Endothelial cell of umbilical vein (primary cell): ENCODE measurements at places on chromosomes 1 and 21.

DNA sequence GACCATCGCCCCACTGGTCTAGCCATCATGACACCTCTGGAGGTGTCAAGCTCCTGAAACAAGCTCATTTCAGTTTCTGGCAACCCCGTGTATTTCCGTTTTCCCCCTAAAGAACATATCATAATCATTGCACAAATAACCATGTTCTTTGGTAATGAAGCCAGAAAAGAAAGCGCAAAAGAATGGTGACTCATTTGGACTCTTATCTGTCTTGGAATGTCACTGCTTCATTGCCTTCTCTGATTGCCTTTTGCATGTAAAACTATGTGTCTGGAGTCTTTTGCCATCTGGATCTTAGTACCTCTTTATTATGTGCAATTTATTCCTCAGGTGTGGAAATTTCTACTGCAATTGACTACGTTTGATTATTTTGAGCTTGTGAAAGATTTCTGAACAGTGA, 110.5 kb downstream of the COLGALT2 start:
- DNase-seq = no peak

DNA sequence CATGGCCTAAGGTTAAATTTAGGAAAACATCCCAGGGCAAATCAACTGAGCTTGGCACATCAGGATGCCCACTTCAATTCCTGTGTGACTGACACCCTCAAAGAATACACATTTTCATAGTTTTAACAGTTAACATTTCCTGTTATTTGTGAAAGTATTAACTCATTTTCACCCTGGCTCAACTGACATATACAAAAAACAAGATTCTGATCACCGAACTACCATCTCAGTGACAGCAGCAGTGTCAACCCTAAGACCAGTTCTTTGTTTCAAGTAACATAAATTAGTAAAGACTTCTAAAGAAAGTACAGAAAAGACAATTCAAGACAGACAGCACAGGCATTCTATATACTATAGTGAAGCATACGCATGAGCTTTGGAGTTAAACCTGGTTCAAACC, 69.0 kb upstream of the SDC3 start:
- no peak for DNase-seq

- DNase-seq = no peak
These were observed 49.8 kb downstream of the CDKN2C start for GRCh38 chr1:51019811-51020210.

DNA sequence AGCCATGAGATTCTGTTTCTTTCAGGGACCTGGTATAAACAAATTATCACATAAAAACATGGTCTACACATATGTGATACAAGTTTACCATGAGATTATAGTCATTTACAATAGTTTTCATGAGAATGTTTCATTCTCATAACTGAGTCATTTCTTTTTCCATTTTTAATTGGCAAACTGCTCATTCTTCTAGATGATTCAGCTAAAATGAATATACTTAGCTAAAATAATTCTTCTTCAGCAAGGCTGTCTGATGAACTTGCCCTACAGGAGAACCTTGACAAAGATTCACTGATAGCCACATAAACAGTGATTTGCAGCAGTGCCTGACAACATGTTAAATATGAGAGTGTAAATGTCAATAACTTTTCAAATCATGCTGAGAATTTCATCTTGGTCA, 253.2 kb downstream of the FMN2 start:
- DNase-seq = no peak

GRCh38 chr1:183191833-183192232, 5.8 kb downstream of the LAMC2 start:
- peak; percentile 35 for DNase-seq

DNA sequence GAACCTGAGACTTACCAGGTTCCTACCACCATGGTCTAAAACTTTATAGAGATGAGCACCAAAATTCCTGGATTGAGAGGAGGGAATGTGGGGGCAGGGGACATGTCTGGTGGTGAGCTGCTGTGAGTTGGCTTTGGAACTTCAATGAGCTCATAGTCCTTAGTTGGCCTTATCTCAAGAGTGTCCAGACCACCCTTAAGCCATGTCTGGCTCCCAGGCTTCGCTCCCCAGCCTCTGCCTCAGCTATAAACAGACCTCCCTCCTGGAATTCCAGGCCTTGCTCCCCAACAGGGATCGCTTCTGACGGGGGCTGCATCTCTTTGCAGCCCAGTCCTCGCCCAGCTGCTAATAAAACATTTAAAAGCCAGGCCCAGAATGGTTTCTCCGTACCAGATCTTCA, 19.5 kb downstream of the ATF3 start:
- DNase-seq = no peak

DNA sequence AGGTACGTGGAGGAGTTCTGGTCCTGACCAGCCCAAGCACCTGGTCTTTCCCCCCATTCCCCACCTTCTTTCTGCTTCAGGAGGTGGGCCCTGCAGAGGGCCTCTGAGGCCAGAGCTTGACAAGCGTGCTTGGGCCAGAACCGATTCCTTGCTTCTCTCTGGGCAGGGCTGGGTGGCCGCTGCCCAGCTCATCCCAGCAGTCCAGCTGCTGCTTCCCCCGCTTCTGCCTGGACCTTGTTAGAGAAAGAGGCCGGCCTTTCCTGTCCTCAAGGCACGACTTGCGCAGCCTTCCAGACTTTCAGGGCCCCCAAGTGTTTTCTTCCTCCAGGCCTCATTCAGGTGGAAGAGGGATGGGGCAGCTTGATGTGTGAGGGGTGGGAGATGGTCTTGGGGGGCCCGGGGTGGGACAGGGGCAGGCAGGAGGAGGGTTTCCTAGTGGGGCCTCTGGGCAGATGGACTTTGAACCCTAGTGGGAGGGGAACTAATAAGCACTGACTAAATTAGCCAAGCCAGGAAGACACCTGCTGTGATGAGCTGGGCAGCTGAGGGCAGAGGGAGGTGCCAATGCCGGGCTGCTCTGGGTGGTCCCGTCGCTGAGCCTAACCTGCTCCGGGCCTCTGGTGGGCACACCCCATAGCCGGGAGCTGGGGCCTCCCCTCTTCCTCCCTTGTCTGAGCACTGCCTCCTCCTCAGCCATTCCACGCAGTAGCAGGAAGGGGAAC, 36.5 kb downstream of the ARHGEF10L start:
- DNase-seq = no peak

DNA sequence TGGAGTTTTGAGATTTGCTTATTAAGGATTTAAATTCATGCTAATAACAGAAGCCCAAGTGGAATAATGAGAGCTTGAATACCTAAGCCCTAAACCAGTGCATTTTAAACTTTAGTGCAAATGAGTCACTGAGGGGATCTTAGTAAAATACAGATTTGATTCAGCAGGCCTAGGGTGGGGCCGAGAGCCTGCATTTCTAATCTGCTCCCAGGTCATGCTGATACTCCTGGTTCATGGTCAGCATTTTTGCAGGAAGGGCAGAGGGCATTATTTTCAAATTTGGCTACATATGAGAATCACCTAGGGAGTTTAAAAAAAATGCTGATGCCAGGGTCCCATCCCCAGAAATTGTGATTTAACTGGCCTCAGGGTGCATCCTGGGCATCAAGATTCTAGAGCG, 39.3 kb downstream of the DNTTIP2 start:
- no peak for DNase-seq

DNA sequence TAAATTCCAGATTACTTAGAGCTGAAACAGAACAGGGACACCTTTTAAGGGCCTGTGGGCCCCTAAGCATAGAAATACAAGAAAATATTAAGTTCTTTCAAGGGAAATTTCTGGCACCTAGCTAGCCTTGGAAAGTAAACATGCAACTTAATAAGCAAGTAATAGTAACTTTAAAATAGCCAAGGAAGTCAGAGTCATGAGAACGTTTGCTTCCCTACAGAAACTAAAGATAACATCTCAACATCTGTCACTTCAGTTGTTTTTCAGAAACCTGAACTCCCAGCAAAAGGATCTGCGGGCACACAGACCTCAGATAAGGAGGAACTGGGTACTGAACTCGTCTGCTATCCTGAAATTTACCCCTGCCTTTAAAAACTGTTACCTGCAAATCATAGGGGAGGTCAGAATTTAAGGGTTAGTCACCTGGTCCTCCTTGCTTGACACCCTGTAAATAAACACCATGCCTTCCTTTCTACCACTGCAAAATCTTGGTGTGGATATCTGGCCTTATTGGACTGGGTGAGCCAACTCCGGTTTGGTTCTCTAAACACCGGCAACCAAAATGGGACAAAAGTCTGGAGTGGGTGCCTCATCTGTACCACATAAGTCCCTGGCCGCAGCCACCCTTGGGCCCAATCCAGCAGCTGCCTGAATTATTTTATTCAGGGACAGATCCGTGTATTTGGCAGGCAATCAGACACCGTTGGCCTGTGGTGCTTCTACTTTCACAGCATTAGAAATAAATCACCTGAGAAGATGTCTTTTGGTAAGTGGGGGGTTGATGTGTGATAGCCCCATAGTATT, 27.9 kb downstream of the NRDC start:
- DNase-seq = peak; percentile 44

- DNase-seq = no peak
These were observed 272.7 kb downstream of the TRABD2B start for GRCh38 chr1:47724432-47724999.

GRCh38 chr1:21926814-21927532, 10.1 kb downstream of the HSPG2 start:
- peak; percentile 38 for DNase-seq

DNA sequence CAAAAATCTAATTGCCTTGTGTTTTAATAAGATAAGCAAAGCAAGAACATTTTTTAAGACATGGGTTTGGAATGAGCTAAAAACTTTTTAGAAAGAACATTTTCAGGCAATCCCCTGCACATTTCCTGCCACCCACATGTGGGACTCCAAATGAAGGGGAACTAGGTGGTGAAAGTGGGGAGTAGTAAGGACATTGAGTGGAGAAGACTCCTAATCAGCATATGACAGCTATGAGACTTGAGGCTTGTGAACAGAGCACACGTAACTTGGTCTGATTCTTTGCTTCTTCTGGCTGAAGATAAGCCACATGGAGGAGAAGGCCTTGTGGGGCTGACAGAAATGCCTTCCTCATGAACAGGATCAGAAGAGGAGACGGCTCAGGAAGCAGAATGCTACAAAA, 50.3 kb downstream of the FCER1A start:
- DNase-seq = no peak

DNA sequence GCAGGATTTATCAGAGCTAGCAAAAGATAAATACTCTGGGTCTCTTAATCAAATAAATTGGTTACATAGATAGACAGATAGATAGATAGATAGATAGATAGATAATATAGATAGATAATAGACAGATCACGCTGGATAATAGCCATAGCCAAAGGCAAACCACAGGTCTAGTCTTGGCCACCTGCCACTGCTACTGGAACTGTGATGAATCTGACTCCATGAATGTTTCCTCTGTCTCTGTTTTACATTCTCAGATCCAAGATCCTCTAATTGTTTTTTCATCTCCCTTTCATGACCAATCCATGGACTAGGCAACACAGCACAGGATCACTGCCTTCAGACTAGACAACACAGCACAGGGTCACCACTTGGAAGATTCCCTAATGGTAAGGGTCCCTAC, 444.7 kb upstream of the NFIA start:
- DNase-seq = no peak

- DNase-seq = no peak
These were observed 50.5 kb downstream of the SIPA1L2 start for GRCh38 chr1:232579466-232579865.

DNA sequence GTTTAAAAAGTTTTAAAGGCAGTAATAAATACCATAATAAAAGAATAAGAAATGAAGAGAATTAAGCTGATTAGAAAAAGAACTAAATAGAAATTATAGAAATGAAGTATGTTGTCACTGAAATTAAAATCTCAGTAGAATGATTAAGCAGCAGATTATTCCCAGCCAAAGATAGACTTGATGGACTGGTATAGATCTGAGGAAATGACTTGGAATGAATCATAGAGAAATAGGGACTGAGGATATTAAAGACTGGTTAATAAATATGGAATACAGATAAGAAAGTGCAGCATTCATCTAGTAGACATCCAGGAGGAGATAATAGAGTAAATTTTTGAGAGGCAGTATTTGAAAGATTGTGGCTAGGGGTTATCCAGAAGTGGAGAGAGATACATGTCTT, 28.7 kb downstream of the MARK1 start:
- DNase-seq = peak; percentile 7

DNA sequence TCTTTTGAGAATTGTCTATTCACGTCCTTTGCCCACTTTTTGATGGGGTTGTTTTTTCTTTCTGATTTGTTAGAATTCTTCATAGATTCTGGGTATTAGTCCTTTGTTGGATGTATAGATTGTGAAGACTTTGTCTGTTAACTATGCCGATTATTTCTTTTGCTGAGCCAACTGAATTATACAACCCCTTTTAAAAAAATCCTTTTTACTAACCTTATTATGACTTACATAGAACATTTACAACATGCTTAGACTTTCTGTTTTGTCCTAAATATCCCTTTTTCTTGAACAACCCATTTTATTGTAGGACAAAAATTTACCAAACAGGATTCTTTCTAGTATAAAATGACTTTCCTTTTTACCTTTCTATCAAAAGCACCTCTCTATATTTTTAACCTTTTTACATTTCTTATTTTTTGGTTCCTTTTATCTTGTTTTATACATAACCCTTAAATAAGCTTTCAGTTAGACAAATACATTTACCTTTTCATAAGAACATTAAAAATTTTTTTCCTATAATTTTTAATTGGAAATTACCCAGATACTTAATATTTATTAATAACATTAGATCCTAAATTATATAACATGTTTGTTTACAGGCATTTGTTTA, 70.4 kb upstream of the TTLL7 start:
- no peak for DNase-seq

DNA sequence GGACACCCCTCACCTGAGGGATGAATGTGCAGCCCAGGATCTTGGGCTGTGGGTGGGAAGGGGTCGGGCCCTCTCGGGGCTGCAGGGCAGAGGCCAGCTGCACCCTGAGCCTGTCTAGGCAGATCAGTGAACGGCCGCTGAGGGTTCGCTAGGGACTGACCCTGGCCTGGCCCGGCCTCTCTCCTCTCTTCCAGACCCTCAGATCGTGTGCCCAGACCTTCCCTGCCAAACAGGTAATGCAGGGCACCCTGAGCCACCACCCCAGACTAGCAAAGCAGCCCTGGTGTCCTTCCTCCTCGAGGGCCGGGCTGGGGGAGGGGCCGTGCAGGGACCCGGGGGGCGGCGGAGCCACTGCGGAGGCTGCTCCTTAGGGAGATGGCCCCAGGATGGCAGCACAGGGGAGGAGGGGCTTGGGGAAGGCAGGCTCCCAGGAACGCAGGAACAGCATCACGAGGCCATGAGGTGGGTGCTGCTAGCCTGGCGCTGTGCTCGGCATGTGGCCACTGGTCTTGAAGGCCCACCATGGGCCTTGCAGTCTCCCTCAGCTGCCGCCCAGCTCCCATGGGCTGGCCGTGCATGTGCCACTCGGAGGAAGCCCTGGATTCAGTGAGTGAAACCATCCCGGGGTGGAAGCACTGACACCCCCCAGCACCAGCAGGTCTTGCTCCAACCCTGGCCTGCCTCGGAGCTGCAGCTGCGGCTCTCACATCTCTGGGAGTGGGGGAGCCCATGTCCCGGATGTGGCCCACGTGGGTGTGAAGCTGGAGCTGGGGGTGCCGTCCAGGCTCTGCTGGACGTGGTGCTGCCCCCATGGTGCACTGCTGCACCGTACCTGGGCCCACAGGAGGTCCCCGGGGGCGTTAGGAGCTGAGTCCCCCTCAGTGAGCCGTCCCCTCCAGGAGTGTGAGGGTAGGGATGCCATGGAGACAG, 28.7 kb downstream of the COL6A2 start:
- DNase-seq = no peak

DNA sequence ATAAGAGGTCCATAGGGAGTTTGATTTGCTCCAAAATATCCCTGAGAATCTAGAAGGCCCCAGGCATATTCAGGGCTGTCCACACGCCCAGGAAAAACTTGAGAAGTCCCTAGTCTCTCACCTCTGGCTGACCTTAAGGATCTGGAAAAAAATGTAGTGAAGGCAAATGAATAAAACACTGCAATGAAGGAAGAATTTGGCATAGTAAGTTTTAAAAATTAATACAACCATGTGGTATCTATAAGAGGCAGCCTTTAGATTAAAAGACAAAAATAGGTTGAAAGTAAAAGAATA, 91.3 kb downstream of the COLGALT2 start:
- no peak for DNase-seq
